NCI-H1092 treated with DMSO at 0.1 percent for 48 hours (cell line): ENCODE measurements at places on chromosomes 2 and 18.

GRCh38 chr2:126756125-126756524, 100.2 kb downstream of the GYPC start:
- no peak for DNase-seq

DNA sequence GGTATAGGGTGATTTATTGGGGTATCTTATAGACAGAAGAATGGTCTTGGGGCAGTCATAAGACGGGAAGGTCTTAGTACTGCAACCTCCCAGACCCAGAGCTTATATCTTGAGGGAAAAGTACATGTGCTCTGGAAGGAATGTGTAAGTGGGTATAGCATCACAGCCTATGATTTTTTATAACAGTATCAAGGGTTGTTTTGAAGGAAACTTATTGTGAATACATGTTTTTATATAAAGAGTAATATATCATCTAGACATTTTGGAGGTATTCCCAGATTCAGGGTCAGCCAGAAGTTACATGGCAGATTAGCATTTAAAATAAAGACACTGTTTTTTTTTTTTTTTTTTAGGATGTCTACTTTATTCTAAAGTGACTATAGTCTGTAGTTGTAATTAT, 47.6 kb upstream of the STON1 start:
- peak; percentile 9 for DNase-seq

DNA sequence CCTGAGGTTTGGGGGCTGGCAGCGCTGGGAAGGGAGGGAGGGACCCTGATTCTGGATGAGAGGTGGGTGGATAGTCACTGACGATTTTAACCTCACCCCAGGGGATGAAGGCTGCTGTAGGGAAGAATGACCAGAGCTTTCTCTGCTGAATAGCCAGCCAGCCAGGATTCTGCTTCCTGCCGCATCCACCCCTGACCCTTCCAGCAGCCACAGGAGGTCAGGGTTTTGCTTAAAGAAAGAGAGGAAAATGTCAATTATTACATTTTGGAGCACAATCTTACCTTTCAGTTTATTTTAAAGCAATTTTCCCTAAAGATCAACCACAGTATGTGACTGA, 217.7 kb downstream of the GBX2 start:
- no peak for DNase-seq

DNA sequence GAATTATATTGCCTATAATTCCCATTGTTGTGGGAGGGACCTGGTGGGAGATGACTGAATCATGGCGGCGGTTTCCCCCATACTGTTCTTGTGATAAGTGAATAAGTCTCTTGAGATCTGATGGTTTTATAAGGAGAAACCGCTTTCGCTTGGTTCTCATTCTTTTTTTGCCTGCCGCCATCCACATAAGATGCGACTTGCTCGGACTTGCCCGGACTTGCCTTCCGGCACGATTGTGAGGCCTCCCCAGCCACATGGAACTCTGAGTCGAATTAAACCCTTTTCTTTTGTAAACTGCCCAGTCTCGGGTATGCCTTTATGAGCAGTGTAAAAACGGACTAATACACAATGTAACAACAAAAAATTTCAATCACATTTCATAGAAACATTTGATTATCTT, 115.8 kb downstream of the C2orf74 start:
- no peak for DNase-seq

GRCh38 chr18:32424696-32425095, 46.0 kb downstream of the GAREM1 start:
- DNase-seq: no peak

DNA sequence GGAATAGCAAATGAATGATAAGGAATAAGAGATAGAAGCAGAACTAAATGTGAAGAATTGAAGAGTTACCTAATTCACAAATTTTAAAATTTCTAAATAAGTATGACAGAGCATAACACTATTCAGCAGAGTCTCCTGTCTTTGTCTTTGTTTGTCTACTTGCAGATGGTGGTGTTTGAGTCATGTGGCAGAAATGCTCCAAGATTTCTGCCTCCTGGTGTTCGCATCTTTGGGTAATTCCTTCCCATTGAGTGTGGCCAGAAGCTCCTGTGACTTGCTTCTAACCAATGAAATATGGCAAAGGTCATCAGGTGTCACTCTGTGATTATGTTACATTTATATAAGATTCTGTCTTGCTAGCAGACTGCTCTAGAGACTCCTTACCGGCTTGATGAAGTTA, 45.6 kb upstream of the GALNT3 start:
- no peak for DNase-seq

GRCh38 chr2:71748227-71748626, 294.9 kb downstream of the DYSF start:
- no peak for DNase-seq

DNA sequence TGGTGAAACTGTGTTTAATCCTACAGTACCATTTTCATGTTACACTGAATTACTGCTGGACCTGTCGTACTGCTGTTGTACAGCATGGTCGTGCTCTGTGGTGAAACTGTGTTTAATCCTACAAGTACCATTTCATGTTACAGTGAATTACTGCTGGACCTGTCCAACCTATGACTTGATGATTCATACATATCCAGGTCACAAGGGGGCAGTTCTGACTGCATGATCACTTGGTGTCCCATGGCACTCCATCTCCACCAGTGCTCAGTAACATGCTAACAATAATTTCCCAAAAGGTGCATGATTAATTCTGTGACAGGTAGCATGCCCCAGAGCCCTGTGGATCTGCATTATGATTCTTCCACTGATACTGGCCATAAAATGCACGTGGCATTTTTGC, 101.6 kb downstream of the ADCYAP1 start:
- no peak for DNase-seq

- no peak for DNase-seq
Observed at GRCh38 chr2:43675646-43676321, 445 bp downstream of the C1GALT1C1L start.

- DNase-seq: peak; percentile 67
Observed at GRCh38 chr2:237421542-237422116, 7.7 kb upstream of the COL6A3 start.

DNA sequence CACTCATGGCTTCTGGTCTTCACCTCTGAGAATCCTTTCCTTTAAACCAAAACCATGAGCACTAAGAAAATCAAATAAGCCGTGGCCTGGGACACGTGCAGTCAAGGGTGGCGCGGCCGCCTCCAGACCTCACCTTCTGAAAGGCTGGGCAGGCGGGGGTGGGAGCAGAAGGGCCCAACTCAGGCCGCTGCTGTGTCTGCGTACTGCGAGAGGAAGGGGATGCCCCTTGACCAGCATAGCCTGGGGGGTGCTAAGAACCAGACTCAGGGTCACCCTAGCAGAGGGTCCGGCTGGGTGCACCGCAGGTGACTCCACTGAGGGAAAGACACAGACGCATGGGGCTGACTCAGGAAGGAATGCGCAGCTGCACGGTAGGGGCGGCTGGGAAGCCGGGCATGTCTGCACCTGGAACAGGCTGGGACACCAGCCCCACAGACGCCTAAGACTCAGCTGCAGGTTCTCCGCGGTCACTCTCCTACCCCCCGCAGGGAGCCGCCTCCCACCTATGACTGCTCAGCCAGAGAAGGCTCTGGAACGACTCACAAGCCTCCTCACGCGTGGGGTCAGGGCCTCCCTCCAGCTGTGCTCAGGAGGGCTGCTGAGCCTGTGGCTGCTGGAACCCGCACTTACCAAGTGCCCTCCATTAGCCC, 432.4 kb upstream of the MYT1L start:
- DNase-seq: peak; percentile 52

DNA sequence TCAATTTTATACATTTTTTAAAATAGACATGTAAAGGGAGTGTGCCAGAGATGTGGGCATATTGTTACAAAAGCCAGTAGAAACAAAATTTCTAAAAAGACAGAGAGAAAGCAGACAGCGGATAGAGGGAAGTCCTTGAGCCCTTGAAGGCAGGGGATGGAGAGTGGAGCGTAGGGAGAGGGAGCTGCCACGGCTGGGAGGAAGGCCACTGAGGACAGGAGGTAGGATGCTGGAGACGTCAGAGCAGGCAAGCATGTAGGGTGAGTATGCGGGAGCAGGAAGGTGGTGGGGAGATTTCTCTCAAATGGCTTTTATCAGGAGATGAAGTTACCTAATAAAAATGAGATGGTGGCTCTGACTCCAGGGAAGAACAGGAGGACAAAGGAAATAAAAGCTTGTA, 24.0 kb upstream of the NCL start:
- no peak for DNase-seq

- no peak for DNase-seq
Observed at GRCh38 chr2:219381448-219381847, 6.3 kb downstream of the DNPEP start.

DNA sequence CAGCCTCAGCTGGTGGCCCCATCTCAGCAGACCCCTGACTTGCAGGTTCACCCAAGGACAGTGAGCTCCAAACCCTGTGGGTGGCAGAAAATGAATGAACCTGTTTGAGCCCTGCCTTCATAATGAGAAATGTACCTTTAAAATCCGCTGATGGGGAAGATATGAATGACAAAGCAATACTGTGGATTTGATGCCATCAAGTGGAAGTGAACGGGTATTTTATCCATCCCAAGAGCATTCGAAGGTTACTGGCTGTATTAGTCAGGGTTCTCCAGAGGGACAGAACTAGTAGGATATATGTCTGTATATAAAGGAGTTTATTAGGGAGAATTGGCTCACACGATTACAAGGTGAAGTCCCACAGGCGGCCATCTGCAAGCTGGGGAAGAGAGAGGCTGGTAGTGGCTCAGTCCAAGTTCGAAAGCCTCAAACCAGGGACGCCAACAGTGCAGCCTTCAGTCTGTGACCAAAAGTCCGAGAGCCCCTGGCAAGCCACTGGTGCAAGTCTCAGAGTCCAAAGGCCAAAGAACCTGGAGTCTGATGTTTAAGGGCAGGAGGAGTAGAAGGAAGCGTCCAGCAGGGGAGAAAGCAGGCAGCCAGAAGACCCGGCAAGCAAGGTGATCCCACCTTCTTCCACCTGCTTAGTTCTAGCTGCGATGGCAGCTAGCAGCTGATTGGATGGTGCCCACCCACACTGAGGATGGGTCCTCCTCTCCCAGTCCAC, 32.1 kb downstream of the TOGARAM2 start:
- no peak for DNase-seq

DNA sequence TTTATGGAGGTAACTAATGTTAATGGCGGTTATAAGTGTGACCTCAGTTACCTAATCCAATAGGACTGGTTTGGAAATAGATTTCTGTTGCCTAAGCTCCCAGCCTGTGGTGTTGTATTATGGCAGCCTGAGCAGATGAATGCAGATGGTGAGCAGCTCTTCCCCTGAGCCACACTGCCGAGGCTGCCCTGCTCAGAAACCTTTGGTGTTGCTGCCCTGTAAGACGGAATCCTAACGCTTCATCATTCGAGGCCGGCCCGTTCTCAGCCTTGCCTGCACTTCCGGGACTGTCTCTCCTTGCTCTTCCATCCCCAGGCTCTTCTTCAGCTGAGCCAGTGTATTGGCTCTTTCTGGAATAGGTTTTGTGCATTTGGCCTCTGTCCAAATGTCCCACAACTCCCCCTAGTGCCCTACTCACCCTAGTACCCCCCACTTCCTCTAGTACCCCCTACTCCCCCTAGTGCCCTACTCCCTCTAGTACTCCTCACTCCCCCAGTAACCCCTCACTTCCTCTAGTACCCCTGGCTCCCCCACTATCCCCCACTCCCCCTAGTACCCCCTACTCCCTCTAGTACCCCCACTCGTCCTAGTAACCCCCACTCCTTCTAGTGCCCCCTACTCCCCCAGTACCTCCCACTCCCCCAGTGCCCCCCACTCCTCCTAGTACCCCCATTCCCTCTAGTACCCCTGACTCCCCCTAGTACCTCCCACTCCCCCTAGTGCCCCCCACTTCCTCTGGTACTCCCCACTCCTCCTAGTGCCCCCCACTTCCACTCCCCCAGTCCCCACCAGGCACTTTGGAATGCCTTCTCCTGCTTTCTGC, 106.0 kb upstream of the TAF1B start:
- no peak for DNase-seq

GRCh38 chr2:206616151-206616550, 26.1 kb upstream of the FAM237A start:
- DNase-seq: no peak

GRCh38 chr2:69177063-69177771, 164.2 kb downstream of the ANTXR1 start:
- no peak for DNase-seq

DNA sequence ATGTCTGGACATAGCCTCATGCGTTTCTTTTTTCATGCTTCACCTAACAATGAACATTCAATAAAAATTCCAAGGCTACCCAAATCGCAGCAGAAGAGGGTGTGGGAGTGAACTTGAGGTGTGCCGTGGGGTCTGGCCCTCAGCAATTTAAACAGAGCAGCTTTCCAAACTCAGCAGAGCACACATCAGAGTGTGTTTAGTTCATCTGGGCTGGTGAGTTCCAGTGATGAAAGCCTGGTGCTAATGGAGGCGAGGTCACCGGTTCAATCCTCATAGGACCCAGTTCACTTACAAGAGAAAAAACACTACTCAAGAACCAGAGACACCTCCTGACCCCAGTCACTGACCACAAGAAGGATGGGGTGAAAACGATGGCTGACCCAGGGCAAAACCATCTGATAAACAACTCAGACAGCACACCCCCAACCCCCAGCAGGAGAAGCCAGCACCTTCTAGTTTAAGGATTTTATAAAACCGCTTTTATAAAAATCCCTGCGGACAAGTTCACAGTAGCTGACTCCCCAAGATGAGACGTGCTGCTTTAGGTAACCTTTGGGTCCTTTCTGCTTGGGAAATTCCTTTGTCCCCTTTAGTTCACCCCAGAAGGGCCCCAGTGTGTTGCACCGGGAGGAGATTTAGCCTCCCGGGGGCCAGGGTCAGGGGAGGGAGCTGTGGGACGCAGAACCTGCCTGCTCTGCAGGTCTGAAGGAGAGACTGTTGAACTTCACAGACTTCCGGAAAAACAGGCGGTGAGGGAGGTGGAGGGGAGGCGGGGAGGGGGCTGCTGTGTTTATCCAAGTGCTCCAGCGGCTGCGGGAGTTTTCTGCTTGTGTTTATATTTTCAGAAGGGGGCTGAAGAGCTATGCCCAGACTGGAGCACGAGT, 152.7 kb upstream of the SOX11 start:
- DNase-seq: peak; percentile 7

- no peak for DNase-seq
Observed at GRCh38 chr18:36402765-36403396, 105.4 kb downstream of the FHOD3 start.

DNA sequence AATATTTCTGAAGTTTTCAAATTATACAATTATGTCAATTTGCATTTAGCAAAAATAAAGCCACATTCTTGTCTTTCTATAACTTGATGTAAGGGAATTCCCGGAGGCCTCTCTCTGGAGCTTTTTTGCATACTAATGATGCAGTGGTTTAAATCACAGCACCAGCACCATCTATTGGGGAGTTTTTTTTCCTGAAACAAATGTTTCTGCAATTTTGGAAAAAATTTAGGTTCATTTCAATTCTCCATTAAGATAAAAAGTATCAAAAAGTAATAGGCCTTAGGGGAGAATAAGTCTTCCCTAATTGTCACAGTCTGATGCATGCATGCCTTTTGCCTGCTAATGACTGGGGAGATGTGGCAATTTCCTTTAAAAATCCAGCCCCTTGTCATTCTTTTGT, 13.5 kb downstream of the CBLN2 start:
- DNase-seq: no peak
